Fibroblast of gingiva (primary cell): ENCODE measurements at places on chromosomes 1 and 21.

- DNase-seq = no peak
These were observed 58.1 kb upstream of the SIM2 start for GRCh38 chr21:36640721-36641244.

DNA sequence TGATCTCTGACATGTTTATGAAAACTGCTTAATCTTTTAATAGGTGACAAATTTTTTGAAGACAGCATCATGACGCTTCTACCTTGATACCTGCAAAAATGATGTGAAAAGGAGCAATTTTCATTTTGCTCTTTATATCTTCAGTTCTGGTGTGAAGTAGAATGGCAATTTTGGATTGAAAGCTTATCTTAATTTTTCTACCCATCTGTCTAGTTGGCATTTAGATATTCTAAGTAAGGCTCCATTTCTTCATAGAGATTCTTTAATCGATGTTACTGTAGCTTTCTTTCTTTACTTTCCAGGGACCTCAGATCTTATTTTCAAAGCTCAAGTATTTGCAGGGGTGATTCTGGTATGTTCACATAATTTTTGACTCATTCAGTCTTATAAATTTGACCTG is 32.3 kb upstream of the GPR52 start:
- no peak for DNase-seq

GRCh38 chr1:117093091-117093534 is 28.4 kb downstream of the TRIM45 start:
- DNase-seq = peak; percentile 97

- no peak for DNase-seq
These were observed 16.1 kb downstream of the TIE1 start for GRCh38 chr1:43316738-43317520.

DNA sequence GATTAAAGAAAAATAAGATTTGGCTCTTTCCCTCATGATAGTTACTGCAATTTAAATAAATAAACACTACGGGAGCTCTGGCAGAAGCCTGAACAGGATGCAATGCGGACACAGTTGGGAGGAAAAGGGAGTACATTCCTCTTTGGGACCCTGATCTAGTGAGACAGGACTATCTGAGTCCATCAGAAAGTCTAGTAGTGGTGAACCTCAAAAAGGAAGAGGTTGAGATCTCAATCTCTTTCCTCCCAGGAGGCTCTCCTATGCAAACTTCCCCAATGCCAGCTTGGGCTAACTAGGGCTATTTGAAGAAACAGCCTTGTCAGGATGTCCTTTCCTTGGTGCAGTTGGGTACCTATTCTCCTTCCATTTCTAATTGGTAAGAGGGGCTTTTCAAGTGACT is 4.9 kb upstream of the ABCD3 start:
- DNase-seq = no peak
